ENCODE measurements at places on chromosomes 4 and X.

DNA sequence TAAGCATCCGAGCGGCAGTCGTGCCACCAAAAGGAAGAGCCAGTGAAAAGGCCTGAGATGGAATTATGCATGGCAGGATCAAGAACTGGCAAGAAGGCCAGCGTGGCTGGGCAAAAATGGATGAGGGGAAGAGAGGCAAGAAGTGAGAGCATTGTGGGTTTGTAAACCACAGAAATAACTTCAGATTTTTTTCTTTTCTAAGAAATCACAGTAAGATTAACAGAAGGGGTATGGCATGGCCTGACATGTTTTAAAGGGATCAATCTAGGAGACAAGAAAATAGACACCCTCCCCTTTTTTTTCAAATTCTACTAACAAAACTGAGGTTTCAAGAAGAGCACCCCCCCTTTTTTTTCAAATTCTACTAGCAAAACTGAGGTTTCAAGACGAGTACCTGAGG is 82.5 kb downstream of the BMP3 start:
- DNase-seq, result no peak

DNA sequence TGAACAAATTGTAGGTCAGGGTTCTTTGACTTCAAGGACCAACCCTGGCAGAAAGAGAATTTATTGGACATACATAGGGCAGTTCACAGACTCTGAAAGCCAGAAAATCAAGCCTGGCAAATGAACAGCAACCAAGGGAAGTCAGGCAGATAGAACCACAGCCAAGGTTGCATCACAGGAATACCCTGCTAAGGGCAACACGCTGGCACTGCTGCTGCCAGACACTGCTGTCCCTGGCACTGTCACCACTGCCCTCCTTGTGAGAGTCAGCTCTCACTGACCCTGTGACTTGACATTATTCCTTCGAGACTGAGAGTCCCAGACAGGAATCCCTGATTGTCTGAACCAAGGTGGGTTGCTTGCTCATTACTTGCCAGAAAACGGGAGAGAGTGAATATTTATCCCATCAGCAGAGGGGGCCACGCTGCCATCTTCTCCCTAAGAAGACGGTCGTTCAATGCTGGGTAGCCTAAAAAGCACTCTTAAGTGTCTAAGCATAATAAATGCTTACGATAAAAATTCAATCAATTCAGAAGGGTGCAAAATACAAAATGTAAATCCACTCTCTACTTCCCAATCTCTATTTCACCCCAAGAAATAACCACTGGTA is 23.2 kb upstream of the PTTG2 start:
- no peak for DNase-seq

- DNase-seq, result no peak
Measured at GRCh38 chr4:72767618-72768302, 198.7 kb upstream of the ADAMTS3 start.

DNA sequence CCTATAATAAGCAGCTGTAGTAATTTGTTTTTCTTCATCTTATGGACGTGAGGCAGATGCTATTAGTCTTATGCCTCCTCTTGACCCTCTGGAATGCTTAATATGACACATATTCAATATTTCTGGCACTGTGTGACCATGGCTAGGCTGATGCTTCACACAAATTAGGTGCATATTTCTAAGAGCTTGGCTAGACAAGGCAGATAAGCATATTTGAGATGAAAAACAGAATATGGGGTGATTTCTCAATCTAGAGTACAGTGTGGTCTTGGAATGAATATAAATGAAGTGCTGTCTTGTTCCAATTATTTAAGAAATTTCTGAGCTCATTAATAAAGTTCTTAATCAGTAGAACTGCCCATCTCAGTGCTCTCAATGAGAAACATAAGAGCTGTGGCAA is 156.2 kb downstream of the NPNT start:
- DNase-seq, result no peak

DNA sequence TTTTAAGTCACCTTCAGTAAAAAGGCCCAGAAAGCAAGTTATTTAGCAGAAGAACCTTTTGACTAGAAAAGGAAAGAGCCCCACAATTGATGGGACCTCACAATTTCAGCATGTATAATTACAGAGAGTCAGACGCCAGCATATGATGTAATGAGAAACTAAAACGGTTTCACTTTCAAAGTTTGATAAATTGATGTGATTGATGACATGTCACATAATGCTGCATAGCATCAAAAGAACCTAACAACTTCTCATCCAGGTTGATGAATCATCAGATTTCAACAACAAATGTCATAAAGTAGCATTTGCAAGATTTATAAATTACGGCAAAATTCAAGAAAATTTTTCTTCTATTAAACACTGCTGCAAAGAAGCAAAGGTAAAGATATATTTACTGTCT is 3.9 kb upstream of the GAR1 start:
- DNase-seq, result no peak

- DNase-seq, result no peak
Measured at GRCh38 chrX:24601858-24602257, 45.3 kb downstream of the PCYT1B start.

GRCh38 chr4:75432683-75433082 is 81.5 kb downstream of the RCHY1 start:
- no peak for DNase-seq

- DNase-seq, result no peak
Measured at GRCh38 chr4:76666944-76667532, 230.9 kb downstream of the SOWAHB start.

DNA sequence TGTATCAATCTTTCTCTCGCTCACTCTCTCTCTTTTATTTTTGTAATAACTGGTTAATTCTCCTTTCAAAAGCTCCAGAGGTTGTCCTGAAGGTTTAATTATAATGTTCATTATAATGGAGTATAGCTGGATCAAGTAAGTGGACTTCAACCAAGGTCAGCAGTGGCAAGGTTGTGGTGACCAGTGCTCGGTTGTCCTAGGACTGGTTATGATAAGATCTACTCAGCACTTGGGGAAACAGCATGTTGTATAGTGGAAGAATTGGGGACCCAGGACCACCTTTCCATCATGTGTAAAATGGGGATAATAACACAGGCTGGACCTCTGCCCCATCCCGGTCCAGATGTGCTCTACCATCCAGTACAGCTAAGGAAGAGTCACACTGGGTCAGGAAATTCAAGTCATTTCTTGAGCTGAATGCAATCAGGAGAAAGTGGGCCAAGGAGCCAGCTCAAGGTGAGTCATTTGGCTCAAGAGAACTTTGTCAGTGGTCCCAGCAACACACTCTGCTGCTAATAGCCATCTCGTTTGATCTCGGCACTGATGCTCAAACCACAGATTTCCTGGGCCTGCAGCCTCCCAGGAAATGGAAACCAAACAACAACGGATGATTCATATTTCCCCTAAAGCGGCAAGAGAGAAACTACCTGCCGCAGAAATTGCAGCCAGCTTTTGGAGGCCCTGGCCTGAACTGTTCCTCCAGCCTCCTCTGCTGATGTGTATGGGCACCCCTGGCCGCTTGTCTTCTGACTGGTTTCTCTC is 123.6 kb upstream of the RBPJ start:
- peak; percentile 62 for DNase-seq

DNA sequence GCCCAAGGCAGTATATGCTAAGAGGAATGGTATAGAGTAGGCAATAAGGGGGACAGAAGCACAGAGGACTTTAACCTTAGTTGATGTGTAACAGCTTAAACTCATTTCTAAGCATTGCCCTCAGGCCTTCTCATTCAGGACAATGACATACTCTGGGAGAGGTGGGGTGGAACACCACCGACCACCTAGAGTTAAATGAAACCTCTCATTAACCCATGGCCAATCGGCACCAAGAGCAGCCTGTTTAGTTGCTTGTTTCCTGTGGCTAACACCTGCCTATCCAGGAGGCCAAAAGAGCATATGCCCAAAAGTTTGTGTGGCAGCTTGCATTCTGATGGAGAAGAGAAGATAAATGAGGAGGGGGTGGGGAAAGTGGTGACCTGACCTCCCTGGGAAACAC is 88.7 kb upstream of the PLAC1 start:
- no peak for DNase-seq

DNA sequence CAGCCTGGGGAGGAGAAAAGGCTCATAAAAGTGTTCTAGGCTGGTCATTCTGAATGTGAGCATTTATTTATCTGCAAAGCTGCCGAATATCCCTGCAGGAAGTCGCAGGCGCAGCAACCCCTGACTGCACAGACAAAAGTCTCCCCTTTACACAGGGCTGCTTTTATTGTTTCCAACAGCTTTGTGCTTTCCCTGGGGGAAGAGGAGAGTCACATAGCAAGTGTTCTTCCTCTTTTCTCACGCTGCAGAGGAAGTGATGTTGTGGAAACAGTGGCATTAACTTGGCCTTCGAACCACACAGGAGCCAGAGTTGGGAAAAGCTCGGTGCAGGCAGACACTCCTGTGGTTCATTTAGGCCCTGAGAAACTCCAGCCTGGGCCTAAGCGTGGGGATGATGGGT is 81.5 kb upstream of the BCOR start:
- DNase-seq, result no peak

DNA sequence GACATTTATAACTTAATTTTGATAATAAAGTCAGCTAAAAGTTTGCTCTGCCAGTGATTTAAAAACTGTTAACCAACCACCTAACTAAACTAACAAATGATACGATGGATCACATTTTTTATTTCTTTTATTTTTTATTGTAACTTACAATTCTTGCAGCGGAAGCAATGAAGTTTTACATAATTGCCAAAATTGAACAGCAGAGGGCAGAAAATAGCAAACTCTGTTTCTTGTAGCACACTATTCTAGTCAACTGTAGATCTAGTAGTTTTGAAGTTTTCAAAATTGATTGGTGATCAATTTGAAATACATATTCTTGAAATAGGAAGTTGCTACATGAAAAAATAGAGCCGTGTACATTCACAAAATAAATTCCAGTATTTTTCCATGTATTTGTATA is 2.8 kb upstream of the GRIA2 start:
- no peak for DNase-seq

DNA sequence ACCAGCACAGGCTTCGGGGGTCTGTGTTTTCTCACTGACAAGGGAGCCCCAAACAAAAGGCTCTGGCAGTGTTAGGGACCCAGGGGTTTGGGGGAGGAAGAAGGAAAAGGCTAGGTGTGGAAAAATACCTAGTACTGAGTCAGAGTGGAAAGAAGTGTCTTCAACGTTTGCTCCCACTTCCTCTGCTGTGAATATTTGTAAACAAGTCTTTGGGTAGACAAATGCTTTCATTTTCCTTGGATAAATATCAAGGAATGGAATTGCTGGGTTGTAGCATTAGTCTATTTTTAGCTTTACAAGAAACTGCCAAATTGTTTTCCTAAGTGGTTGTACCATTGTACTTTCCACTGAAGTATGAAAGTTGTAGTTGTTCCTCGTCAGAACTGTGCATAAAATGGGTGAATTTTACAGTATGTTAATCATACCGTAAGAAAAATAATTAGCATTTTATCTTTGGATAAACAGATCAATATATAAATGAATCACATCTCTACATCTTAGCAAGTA is 17.4 kb downstream of the COL4A5 start:
- no peak for DNase-seq

GRCh38 chr4:680551-680927 is 6.2 kb downstream of the MYL5 start:
- no peak for DNase-seq

GRCh38 chr4:145098675-145099037 is 545 bp downstream of the ABCE1 start:
- no peak for DNase-seq

DNA sequence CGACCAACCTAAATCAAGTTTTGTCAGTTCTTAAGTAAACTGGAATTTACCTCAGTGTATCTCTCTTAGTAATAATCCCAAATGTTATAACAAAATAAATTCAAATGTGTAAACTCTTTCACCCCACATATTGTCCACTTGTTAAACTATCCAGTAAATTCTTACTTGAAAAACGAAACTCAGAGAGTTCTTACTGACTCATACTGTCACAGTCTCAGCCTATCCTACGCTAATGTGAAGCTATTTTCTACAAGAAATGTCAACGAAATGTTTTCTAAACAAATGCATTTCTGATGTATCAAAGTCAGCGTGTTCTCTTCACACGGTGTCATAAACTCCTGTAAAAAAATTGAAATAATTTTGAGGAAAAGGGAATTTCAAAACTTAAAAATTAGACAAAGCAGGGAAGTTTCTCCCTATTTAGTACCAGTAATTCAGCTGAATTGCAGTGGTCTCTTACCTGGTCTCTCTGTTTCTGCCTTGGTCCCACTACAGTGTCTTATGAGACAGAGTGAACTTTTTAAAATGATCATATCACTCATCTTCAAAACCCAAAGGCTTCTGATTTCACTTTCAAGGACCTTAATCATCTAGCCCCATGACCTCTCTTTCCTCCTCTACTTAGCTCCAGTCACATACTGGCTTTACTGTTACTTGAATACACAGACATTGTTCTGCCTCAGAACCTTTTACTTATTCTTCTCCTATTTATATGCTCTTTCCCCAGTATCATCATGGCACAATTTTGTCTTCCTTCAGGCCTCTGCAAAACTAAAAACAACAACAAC is 63.3 kb downstream of the DCAF8L1 start:
- DNase-seq, result no peak

GRCh38 chrX:19557822-19558221 is 42.5 kb upstream of the MAP3K15 start:
- DNase-seq, result no peak

GRCh38 chrX:39577206-39577984 is 520.4 kb downstream of the BCOR start:
- no peak for DNase-seq

DNA sequence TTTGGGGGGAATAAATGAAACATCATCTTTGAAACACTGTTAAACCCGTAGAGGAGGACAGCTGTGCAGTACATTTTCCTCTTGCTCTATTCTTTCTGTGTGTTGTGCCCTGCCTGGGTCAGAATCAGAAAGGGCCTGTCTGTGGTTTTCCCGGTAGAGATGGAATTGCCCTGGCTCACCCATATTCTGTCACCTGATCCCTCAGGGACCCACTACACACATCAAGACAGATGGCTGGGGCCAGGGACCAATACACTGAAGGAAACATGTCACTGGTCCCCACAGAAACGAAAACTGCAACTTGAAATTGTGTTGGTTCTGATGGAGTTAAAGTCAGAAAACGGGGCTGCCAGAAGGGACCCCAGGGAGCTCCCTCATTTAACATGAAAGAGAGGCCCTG is 114.9 kb downstream of the ZNF827 start:
- no peak for DNase-seq

DNA sequence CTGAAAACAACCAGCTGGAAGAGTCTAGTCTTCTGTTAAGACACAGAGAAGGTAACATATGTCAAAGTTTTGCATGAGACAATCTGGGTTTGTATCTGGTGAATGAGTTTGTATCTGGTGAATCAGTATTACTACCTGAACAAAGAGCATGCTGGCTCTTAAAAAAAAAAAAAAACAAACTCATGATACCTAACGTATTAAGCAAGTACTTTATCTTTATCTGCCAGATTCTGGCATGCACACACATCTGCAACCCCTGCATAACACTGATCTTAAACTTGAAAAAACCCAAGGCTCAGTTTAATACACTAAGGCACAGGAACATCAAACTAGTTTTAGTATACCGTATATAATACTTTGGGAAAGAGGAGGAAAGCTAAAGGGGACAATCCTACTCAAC is 5.8 kb downstream of the YTHDC1 start:
- DNase-seq, result no peak

GRCh38 chrX:38754102-38754790 is 47.0 kb upstream of the MID1IP1 start:
- DNase-seq, result no peak

GRCh38 chr4:9946170-9946569 is 75.1 kb downstream of the SLC2A9 start:
- DNase-seq, result no peak

Data from activated T-cell treated with anti-CD3 and anti-CD28 coated beads for 48 hours (primary cell).